Stimulated activated CD4-positive, alpha-beta T cell treated with anti-CD3 and anti-CD28 coated beads, Interleukin-1b, Interleukin-23, amount 100 ng/mL, for 48 hours (primary cell): ENCODE measurements at places on chromosomes 5 and 9.

DNA sequence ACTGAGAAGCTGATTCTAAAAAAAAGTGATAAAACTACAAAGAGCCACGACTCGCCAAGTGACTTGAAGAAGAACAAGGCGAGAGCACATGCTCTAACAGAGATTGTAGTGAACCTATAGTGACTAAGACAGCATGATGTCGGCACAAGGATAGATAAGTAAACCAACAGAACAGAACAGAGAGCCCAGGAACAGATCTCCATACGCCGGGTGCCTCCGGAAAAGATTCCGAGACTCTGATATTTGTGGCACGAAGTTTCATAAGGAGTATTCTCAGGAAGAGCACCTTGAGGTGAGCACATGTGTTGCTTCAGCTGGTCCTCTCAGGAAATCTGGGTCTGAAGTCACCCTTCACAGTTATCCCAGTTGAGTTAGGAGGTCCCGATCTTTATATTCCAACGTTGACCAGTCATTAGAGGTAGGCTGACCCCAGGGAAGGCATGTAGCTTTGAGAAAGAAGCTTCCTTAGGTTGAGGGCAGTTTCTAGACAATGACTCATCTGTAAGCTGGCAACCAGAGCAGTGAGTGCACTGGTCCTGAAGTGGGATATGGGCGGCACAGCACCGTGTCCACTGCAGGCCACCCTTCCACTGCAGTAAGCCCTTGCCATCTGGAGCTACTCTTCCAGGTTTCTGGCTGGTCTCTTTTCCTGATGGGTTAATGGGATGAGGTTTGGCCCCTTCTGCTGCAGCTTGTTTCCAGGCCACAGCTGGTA is 13.6 kb upstream of the CLK4 start:
- no peak for DNase-seq

DNA sequence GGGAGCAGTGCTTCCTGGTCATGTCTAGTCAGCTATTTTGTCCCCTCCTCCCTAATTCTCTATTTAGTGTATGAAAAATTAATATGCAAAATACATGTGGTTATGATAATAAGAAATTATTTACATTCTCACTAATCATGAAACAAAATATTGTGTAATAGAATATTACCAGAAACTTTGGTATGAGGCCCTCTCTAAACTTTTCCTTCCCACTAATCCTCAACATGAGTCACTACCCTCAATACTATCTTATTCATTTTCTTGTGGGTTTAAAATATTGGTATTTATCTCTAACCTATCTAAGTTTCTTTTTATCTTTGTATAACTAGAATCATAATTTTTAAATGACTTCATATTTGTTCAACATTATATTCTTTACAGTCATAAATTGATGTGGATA is 545.9 kb upstream of the PTPRD start:
- no peak for DNase-seq

- DNase-seq = no peak
Observed at GRCh38 chr5:153558957-153559356, 68.5 kb downstream of the GRIA1 start.

DNA sequence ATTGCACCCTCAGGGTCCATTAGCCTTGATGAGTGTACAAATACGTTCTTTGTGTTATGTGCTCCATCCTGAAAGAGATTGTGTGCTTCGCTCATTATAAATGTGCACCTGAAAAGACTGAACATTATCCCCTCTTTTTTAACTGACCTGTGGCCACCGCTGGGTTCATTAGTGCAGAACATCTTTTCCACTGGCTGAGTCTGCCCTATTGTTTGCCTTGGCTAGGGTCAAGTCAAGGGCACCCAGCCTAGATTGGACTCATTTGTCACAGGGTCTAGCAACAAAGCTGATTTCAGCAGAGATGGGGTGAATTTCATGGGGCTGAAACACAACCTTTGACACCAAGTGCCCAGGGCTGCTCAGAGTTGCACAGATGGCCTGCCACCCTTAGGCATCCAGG is 764.1 kb upstream of the ARRDC3 start:
- no peak for DNase-seq

DNA sequence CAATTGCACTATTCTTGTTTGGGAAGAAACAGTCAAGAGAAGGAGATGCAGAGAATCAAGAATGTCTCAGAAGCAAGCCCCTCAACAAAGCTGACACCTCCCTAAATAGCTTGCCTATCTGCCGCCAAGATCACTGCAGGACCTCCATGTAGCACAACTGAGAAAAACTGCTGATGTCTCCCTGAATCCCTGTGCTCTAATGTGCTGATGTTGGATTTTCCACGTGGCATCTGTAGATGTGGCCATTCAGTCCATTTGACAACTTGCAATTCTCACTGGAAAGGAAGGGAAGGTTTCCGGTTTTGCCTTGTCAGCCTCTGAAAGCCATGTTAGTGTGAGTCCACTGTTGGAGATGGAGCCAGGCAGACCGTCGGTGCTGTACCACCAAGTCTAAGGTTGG is 374.0 kb downstream of the DIRAS2 start:
- no peak for DNase-seq
